ENCODE measurements at places on chromosomes 3 and 15. TPM values are rescaled to one million over a fixed set of nuclear protein-coding genes. Genes with fewer than 3 reads are reported as not detected.
A peak's percentile ranks its signal among the peaks of the same experiment; 100 is the strongest.

DNA sequence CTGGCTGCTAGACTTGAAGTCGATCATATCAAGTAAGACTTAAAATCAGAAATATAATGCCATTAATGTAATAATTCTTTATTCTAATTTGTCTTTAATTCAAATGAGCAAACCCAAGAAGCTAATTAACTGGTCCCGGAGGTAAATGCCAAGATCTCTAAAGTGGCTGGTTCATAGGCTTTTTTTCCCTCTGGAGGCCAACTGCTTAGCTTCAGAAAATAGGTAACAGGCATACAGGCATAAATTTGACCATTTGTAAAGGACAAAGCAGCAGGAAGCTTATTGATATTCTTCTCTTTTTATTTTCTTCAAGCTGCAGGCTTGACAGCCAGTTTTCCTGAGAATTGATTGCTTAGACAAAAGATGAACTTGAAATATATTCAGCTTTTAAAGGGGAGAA is 158.6 kb upstream of the RAP2B start:
- no peak for DNase-seq

GRCh38 chr3:161560008-161560637 is 63.5 kb downstream of the OTOL1 start:
- peak; percentile 68 for DNase-seq

The ARL14 gene
- 0.72 TPM for total RNA-seq

DNA sequence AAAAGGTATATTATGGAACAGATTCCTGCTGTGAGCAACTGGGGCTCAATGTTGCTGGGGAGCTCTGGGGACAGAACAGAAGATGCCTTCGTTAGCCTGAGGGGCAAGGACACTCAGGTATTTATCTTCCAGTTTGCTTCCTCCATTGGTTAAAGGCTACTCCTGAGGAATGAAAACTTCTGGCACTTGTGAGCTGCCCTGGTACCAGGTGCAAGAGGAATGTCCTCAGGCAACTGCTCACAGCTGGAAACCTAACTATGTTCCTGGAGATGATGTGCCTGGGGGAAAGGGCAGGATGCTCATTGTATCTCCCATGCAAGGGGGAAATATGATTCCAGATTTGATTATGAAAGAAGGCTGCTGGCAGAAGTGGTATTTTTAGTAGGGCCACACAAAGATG is 54.0 kb upstream of the BBX start:
- no peak for DNase-seq

DNA sequence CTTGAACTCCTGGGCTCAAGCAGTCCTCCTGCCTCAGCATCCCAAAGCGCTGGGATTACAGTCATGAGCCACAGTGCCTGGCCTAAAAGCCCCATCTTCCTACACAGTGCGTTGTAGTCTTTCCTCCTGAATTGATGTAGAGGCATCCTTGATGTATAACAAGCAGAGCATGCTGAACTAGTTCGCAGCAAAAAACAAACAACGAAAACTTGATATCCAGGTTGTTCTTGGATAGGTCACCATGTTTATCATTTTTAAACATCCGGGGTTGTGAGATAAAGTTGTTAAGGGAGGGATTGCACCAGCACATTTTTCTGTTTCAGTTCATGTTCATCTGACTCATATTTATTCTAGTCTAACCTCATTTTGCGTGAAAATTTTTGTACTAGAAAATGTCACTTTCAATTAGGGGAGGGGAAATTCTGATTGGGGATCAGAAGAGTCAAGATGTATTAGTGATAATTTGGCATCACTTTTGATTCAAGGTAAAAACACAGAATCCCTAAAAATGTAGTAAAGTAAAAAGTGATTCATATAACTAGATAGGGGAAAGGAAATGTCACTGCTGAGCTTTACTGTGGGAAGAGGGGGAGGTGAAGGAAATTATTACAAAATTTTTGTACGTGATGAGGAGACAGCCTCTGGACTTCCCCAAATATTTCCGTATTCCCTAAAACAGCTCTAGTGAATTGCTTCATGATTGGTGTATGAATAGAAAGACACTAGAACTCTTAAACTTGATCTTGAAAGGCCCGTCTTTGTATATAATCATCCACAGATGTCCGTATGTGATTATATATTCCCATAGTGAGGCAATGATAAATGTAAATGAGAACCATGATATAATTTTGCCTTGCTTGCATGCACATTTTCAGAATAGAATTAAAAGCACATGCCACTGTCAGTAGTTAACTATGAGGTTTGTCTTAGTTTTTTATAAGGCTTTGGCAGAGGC is 22.9 kb downstream of the RAB8B start:
- DNase-seq, result peak; percentile 23

DNA sequence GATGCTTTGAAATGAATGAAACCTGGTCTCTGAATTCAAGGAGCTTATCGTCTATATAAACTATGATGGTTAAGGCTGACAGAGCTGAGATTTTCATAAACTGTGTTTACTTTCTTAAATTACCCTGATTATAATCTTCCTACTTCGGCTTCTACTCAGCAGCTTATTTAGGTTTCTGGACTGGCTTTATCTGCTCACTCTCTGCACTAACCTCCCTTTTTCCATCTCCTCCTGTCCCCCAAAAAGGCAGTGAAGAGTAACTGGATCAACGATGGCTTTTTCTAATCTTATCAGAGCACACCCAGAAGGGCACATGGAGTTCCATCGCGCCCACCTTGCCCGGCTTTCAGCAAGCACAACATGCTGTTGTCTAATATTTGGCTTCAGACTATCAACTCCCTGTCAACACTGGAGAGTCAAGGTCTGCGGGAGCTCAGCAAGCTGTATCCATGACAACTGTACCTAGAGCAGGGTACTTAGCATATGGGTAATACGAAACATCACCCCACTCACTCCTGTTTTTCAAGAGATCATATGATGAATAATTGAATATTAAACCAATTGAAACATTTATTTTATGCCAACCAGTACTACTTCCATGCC is 417.3 kb downstream of the GABRB3 start:
- DNase-seq, result no peak

The TFDP2 gene
- total RNA-seq, result 43.2 TPM

DNA sequence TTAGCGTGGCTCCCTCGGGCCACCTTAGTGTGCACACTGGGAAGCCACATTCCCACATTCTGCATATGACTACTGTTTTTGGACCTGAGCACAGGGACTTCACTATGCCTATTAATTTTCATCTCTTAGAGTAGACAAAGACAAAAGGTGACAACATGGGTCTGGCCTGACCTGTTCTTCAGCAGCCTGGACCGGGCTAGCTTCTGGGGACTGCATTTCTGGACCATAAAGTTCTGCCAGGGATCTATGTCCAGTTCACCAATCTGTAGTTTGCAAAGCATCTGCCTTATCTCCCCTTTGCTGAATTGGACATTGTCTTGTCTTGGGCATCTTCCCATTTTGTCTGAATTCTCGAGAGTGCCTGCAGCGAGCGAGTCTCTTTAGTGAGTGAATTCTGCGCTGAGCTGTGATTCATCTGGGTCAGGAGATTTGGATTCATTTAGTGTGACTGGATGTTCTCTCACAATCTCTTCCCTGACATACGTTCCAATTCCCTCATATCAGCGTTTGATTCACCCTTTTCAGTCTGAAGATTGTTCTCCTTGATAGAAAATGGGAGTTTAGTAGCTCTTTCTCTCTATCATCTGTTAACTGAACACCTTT is 112.2 kb upstream of the PLXNA1 start:
- DNase-seq, result no peak

DNA sequence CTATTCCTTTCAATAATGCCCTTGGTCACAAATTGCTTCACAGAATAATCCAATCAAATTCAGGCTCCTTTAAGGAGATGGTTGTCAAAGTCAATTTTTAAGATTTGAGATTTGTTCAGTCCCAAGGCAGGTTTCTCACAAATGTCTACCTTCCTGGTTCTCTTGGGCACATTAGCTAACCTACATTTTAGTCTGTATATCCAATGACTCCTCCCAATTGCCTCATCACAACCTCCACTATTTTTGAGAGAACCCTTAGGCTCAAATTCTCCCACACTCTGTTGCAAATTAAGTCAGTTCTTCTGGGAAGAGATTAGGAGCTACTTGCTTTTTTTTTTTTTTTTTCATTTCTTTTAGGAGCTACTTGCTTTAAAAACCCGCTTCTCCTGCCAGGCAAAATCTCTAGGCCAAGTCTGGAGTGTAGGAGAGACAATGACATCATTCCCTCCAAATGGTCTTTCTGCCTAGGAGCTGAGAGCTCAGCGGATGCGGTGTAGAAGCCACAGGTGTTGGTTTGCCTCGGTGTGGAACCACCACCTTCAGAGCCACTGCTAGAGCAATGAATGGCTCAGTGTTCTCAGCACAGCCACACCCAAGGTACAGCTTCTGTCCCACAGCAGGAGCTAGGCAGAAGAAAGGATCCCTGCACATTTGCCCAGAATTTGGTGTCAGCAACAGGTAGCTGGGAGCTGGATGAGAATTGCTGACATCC is 10.0 kb upstream of the INO80 start:
- DNase-seq, result no peak

GRCh38 chr3:146839727-146840375 is 234.7 kb upstream of the PLSCR5 start:
- no peak for DNase-seq

DNA sequence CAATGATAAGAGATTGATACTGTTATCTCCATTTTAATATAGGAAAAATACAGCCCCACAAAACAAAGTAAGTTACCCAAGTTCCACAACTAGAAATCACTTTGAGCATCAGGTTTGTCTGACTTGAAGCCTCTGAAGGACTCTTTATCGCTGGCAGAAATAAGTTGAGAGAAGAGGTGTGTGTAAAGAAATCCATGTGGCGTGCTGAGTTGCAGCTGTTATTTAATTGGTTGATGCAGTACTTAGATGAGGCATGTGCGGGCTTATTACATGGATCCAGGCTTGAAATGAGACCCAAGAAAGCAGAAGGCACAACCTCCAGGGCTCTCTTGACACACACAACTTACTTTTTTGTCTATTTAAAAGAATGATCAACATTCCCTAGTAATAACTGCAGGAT is 221.3 kb downstream of the PDZRN3 start:
- DNase-seq, result no peak

DNA sequence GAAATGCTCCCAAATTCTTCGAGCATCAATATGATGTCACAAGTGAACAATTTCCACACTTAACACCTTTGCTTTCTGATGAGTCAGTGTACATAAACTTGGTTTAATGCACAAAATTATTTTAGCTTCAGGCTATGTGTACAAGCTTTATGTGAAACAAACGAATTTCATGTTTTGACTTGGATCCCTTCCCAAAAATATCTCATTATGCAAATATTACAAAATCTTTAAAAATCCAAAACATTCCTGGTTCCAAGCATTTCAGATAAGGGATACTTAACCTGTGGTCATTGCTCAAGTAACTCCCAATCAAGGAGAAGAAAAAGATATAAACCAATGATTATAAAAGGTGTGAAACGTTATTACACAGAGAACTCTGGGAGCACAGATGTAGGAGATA is 25.2 kb downstream of the RAB5A start:
- DNase-seq, result peak; percentile 73

GRCh38 chr15:36254426-36254825 is 325.0 kb upstream of the CDIN1 start:
- no peak for DNase-seq

GRCh38 chr3:45760878-45761711 is 35.2 kb downstream of the SLC6A20 start:
- peak; percentile 62 for DNase-seq

GRCh38 chr3:87209111-87209510 is 18.0 kb upstream of the CHMP2B start:
- no peak for DNase-seq

- DNase-seq, result peak; percentile 98
Observed at GRCh38 chr3:124558991-124559845, 171.0 kb upstream of the UMPS start.

The CHRFAM7A gene
- total RNA-seq, result 1.9 TPM

DNA sequence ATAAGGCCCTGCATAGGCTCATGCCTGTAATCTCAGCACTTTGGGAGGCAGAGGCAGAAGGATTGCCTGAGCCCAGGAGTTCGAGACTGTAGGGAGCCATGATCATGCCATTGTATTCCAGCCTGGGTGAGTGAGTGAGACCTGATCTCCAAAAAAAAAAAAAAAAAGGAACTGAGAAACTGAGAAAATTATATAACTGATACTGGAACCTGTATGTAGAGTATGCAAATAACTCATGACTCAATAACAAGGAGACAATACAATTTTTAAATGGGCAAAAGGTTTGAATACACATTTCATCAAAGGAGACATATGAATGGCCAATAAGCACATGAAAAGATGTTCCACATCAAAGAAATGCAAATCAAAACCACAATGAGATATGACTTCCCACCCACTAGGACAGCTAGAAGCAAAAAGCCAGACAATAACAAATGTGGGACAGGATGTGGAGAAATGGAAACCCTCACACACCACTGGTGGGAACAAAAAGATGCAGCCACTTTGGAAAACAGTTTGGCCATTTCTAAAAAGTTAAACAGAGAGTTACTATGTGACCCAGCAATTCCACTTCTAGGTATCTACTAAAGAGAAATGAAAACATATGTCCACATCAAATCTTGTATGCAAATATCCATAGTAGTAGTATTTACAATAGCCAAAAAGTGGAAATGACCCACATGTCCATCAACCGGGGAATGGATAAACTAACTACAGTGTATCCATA is 70.7 kb downstream of the IQSEC1 start:
- no peak for DNase-seq

DNA sequence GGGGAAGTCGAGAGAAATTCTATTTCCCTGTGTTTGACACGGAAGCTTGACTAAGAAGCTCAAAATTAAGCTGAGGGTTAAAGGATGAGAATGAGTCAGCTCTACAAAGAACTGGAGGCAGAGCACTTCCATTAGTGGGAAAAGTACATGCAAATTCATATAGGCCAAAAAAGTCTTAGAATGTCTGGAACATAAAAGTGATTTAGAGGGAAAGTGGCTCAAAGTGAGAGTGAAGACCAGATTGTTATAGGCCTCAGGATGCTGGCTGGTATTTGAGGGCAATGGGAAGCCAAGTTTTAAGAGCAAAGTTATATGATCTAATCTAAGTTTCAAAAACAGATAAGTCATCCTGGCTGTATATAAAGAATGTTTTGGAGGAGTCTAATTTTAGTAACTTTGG is 857.3 kb downstream of the NAALADL2 start:
- no peak for DNase-seq

Data from MCF 10A (cell line).